ENCODE measurements at places on chromosomes 16 and 17.

- no peak for DNase-seq
Measured at GRCh38 chr17:58504826-58505351, 9.5 kb downstream of the MTMR4 start.

GRCh38 chr17:81808778-81809555, 5.0 kb downstream of the GCGR start:
- DNase-seq = no peak

DNA sequence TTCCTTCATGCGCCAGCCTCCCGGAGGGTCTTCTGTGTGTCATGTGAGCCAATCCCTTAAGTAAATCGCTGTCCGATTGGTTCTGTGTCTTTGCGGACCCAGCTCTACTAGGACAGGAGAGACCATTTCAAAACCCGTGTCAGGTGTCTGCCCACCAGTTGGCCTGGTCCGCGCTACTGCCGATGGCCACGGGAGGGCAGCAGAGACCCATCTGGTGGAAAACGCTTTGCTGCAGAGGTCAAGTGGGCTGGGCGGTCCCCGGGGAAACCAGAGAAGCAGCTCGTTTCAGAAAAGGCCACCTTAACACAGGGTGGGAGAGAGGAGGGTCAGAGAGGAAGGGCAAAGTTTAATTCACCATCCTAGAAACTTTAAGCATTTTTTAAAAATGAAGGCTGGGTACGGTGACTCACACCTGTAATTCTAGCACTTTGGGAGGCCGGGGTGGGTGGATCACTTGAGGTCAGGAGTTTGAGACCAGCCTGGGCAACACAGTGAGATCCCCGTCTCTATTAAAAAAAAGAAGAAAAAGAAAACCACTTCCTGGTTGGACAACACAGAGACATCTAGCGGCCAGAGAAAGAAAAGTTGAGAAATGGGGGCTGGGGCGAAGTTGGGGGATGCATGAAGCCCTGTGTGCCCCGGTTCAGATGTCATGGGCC, 2.8 kb upstream of the CIBAR2 start:
- peak; percentile 78 for DNase-seq

DNA sequence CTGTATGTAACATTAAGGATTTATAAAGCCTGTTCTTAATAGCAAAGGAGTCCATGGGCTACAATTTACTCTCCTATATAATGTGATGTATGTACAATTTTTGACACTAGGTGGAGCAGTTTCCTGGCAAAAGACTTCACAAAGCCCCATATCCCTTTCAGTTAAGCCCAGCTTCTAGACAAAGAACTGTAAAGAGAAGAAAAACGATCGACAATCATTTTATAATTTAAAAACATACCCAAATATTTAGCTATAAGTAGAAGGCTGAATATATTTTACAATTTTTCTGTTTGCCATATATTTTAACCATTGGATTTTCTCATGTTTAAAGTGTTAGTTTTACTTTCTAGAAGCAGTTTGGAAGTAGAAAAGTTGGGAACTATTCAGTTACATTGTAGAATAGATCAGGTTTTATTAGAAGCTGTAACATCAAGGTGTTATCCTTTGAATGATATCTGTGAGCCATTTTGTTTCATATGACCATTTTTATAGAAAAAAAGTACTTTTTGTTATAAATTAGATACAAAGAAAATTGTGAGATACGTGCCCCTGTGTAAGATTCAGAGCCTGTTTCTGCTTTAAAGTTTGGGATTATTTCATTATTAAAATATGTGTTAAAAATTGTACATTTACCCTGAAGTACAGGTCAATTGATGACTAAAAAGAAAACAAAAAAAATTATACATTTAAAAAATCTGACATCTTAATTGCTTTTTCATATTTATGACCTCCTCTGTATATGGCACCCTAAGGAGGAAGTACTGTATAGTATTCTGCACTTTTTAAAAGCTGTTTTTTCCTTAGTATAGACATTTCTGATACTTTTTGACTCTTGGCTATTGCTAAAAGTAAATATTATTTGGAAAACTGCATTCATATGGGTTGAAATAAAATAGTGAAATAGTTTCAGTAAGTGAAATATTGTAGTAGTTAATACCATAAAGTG, 46.3 kb downstream of the VMP1 start:
- peak; percentile 88 for DNase-seq

- DNase-seq = no peak
Measured at GRCh38 chr16:78805556-78805955, 706.1 kb downstream of the WWOX start.

- DNase-seq = no peak
Measured at GRCh38 chr16:9556949-9557665, 465.7 kb downstream of the HAPSTR1 start.

DNA sequence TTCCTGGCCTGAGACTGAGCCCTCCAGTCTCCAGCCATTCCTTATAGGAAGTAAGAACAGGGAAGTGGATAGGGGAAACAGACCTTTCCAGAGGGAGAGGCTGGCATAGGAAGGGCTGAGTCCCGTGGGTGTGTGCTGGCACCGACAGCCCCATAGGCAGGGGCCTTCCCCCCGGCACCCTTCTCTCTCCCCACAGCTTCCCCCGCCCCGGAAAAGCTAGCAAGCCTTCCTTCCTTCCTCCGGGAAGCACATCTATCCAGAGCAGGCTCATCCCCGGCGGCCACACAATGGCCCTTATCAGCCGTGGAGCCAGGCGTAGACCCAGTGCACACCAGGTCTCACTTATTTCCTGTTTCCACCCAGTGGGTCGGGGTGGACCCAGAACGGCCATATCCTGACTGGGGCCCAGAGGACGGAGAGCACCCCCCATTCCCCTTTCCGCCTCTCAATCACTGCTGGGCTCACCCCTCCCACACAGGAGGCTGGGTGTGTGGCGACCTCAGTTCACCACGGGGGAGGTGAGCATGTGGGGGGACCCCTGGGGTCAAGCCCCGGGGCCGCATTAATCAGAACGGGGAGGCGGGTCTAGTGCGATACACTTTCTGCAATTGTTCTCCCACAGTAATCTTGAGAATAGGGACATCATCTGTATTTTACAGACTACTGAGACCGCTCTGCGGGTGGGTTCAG, 950 bp upstream of the MYO1C start:
- DNase-seq = no peak

GRCh38 chr17:29116804-29117753, 63.1 kb downstream of the MYO18A start:
- DNase-seq = peak; percentile 77

- no peak for DNase-seq
Measured at GRCh38 chr17:69423450-69423849, 9.0 kb downstream of the MAP2K6 start.

GRCh38 chr17:61597607-61598006, 6.6 kb upstream of the NACA2 start:
- no peak for DNase-seq

- no peak for DNase-seq
Measured at GRCh38 chr17:903691-904481, 75.7 kb downstream of the NXN start.

- no peak for DNase-seq
Measured at GRCh38 chr17:36608794-36609497, 7.6 kb downstream of the MRM1 start.

DNA sequence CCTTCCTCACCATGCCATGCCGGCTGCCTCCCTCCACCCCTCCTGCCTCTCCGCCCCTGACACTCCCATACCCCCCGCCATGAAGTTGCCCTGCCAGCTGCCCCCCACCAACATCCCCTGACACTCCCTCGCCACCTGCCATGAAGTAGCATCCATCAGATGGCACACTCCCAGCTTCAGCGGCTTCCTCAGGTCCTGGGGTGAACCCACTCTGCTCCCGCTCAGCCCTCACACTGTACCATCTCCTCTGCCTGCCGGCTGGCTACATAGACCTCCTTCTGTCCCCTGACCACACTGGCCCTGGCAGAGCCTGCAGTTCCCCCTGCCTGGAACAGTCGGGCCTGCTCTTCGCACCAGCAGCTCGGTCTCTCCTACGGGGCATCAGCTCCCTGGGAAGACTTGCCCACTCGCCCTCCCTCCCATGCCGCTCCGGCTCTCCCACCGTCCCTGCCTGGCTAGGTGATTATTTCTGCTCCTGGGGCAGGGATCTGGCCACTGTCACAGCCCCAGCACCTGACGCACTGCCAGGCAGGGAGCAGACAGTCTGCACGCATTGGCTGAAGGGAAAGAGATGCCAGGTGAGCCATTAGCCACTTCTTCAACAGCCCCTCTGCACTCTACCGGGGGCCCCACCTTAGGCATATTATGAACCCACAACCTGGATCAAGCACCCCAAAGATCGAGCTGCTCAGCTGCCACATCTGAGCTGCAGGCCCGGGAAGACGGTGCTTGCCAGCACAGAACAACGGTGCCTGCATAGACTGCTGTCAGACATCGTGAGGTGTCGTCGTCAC, 9.0 kb downstream of the CANT1 start:
- no peak for DNase-seq

GRCh38 chr17:2693561-2694380, 17.8 kb downstream of the CLUH start:
- DNase-seq = no peak

DNA sequence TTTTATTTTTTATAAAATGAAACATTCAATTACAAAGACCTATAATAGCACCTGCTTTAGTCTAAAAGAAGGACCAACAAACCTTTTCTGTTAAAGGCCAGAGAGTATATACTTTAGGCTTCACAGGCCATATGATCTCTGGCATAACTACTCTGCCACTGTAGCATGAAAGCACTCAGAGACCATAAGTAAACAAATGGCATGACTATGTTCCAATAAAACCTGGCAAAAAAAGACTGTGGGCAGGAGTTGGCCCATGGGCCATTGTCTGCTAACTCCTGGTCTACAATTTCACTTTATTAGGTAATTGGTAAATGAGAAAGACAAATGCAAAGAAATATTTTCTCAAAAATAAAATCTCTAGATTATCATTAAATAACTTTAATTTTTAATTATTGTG, 14.9 kb downstream of the CEP112 start:
- DNase-seq = no peak

- DNase-seq = no peak
Measured at GRCh38 chr17:4666296-4666695, 24.8 kb upstream of the ALOX15 start.

DNA sequence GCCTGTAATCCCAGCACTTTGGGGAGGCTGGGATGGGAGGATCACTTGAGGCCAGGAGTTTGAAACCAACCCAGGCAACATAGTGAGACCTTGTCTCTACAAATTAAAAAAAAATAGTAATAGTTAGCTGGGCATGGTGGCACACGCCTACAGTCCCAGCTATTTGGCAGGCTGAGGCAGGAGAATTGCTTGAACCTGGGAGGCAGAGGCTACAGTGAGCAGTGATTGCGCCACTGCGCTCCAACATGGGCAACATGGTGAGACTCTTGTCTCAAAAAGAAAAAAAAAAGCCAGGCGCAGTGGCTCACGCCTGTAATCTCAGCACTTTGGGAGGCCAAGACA, 56.9 kb upstream of the MRTFB start:
- no peak for DNase-seq

- DNase-seq = no peak
Measured at GRCh38 chr16:78363843-78364555, 264.5 kb downstream of the WWOX start.

DNA sequence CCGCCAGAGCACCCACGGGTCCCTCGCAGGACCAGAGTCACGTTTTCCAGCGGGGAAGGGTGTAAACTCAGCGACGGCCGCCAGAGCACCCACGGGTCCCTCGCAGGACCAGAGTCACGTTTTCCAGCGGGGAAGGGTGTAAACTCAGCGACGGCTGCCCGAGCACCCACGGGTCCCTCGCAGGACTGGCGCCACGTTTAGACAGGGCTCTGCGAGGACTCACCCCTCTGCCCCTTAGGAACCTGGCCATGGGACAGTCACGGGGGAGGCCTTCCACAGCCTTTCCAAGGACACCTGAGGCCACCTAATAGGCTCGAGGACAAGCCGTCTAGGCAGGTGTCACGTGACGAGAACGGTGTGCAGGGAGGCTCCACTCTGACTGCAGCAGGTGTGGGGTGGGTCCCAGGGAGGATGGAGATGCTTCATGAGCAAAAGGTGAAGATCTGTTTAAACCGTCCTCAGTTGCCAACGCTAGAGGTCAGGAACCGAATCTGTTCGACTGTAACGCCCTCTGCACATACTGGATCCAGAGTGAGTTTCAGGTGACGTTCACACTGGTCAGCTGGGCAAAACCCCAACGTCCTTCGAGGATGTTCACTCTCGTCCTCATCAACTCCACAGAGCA, 48.0 kb upstream of the METRNL start:
- DNase-seq = no peak

DNA sequence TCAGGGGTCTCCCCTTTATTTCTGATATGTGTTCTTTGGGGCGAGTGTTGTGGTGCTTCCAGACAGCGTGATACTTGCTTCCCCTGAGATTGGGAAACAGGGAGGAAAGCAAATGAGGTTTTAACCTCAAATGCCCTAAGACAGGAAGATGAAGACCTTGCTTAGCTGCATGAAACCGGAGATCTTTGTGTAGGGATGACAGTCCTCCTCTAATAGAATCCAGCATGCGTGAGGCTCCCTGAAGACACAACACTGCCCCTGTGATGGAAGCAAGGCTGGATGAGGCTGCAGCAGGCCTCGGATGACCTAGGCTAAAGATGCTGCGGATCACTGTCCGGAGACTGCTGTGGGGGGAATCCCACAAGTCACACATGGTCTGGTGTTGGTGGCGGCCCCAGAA, 491.0 kb downstream of the CDH13 start:
- DNase-seq = no peak

GRCh38 chr16:88499836-88500251, 46.8 kb downstream of the ZFPM1 start:
- no peak for DNase-seq

GRCh38 chr17:8611137-8611536, 19.4 kb downstream of the MYH10 start:
- DNase-seq = no peak

DNA sequence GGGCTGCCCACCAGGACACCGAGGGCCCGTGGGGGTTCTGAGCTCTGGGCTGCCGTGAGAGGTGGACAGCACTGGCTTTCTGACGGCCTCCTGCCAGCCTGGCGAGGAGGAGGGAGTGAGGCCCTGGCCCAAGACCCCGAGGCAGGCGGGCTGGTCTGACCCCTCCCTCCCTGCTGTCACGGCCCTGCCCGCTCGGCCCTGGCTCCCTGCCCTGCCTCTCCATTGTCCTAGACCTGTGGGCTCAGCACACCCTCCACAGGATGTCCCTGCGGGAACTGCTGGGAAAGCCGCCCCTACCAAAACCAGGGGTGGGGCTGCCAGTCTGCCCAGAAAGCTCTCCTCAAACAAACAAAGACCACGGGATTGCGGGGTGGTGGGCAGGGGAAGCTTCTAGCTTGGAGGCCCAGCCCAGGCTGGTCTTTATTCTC, 20.7 kb downstream of the SPNS2 start:
- no peak for DNase-seq

DNA sequence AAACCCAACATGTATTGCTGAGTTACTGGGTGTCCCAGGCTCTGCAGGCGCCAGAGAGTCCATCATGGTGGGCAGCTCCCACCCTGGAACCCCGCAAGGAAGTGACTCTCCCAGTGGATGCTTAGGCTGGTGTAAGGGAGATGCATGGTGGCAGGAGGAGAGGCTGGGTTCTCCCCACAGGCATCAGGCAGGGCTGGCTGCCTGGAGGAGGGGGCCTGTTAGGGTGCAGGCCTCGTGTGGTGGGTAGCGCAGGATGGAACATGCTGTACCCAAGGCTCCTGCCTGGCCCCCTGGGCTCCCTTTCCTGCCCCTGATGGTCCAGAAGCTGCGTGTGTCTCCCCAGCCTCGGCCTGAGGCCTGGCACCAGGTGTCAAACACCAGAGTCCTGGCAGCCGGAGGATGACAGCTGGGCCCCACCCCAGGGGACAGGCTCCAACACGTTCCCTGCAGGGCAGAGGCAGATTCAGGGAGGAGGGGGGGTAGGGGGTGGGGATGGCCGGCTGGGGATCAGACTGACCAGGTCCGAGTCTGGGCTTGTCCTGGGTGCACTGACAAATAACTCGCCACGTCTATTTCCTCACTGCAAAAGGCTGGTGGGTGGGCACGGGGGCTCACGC, 40.2 kb upstream of the CIBAR2 start:
- no peak for DNase-seq

- no peak for DNase-seq
Measured at GRCh38 chr17:76296186-76296585, 11.9 kb downstream of the QRICH2 start.
